Fibroblast of skin of scalp (primary cell): ENCODE measurements at places on chromosomes 4 and X.

GRCh38 chrX:75421688-75422230 lies 101.1 kb downstream of the ZDHHC15 start:
- no peak for DNase-seq

GRCh38 chr4:150126201-150126863 lies 48.1 kb downstream of the DCLK2 start:
- DNase-seq, result peak; percentile 63

DNA sequence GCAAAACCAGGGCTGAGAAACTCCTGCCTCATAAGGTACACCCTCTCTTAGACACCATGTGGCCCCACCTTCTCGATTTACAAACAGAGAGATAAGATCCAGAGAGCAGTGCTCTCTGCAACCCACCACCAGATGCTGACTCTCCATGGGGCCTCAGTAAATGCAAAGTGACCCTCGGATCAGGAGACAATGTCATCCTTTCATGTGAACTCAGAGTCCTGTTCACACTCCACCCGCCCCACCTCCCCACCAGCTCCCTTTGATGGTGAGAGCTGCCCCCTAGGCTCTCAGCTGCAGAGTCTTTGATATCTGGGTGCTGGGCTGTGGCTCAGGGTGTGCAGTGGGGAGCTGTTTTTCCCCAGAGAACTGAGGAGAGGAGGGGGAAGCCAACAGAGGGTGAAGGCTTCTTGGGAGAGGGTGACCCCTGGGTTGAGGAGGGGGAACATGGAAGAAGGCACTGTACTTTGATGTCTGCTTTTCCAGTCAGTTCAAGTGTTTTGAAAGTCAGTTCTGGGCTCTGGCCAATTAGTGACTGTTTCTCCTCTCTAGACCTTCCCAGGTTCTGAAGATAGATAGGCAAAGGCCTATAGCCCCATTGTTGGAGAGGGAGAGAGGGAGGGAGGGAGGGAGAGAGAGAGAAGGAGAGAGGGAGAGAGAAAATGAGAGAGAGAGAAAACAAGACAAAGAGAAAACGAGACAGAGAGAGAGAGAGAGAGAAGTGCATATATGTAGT lies 88.2 kb downstream of the SCD5 start:
- no peak for DNase-seq

DNA sequence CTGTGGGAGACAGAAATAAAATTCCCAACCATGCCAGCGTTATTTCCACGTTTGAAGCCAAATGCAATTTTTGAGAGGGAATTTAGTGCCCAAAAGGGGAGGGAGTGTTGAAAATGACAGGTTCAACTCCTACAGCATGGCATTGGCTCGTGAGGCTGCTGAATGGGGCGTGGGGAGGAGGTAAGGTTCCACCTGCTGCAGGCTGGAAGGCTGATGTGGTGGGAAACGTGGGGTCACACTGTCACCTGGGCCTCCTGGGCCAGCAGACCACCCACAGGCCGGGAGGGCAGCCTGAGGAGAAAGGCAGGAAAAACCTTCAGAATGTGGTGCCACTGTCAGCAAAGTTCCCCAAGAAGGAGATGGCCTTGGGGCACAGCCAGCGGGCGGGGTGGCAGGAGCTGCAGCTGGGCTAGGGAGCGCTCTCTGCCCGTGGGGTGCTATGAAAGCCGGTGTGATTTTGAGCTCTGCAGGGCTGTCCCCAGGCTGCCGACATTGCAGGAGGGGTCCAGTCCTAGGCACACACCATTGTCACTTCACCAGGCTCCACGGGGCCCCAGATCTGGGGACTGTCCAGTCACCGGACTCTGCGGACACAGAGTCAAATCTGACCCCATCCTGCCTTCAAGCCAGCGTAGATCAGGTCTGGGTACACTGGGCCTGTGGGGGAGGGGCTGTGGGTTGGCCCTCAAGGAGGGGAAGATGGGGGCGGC lies 19.6 kb downstream of the MSANTD1 start:
- DNase-seq, result no peak

DNA sequence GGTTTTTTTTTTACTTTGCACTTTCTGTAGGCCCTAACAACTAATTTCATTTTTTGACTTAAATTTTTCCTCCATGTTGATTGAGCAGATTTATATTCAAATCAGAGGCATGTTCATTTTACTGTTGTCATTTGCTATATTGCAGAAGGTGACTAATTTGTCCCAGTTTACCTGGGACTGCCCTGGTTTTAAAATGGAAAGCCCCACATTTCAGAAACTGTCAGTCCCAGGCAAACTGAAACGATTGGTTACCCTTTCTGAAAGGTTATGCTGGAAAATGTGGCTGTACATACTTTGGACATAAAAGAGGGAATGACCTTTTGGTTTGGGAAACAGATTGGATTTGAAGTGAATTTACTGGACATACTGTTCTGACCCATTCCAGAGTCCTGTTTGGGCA lies 160.0 kb downstream of the SPCS3 start:
- no peak for DNase-seq

GRCh38 chr4:5691491-5692132 lies 16.7 kb downstream of the EVC2 start:
- no peak for DNase-seq

DNA sequence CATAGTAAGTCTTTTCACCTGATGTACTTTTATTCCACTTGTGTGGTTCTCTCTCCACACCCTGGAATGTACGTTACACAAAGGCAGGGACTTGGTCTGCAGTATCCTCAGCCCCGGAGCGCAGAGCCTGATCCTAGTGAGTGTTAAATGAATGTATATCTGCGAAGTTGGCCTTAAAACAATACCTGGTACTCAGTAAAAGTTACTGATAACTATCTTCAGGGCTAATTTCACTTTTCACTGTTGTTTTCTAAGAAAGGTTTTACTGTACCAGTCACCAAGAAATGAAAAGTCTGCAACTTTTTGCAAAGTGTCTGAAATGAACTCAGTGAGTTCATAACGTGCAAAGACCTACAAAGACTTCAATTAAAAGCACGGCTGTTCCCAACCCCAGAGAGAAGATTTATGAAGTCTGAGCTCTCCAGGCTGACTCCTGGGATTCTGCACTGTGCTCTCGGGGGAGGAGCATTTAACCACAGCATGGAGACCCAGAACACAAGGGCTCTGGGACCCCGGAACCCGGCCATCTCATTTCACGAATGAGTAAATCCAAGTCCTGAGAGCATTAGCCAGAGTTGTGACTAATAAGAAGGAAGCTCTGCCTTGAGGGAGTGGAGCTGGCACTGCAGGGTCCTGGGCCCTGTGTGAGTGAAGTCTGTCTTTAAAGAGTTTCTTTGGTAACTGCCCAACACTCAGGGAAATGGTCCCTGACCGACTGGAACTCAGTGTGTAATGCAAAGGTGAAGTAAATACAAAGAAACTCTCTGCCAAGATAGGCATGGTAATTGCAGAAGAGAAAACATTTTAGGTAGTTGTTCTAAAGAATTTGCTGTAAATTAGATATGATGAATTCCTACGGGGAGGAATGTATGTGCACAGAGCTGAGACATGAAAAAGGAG lies 165.8 kb downstream of the NSUN7 start:
- DNase-seq, result peak; percentile 69

- DNase-seq, result no peak
Measured at GRCh38 chrX:15523088-15523487, 22.5 kb downstream of the BMX start.

GRCh38 chr4:176034499-176034898 lies 31.1 kb upstream of the WDR17 start:
- peak; percentile 51 for DNase-seq

GRCh38 chr4:110197529-110198042 lies 829 bp downstream of the ELOVL6 start:
- DNase-seq, result peak; percentile 45

GRCh38 chr4:127618427-127618826 lies 14.3 kb upstream of the INTU start:
- DNase-seq, result no peak
